ENCODE measurements at places on chromosomes 3 and 15.

DNA sequence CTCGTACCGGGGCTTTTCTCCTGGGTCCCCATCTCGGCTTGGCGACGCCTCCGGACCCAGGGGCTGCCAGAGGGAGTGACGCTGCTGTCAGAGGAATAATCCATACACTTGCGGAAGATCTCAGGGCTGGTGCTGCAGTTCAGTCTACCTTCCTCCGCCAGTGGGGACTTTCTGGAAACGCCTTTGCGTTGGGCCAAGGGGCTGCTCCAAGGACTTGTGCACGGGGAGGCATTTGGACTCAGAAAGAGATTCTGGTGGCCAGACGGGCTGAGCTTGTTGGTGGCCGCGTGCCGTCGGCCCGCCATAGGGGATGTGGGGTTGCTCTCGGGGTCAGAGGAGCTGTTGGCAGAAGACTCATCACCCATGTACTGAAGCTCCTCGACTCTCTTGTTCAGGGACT is 21.8 kb downstream of the LARP6 start:
- DNase-seq: no peak

DNA sequence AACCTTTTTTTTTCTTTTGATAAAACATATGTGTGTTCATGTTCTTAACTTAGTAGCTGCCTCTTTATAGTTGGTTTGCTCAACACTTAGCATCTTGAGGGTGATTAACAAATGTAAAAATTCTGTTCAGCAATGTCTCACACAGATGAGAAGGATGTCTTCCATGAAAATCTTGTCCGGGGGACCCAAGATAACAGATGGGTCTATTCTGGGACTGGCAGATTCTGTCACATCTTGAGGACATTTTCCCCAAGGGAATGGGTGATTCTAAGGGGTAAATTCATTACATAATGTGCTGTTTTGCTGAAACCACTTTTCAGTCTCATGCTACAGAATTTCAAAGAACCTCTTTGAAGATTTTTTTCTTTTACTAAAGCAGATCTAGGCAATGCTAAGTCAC is 342.2 kb downstream of the IGSF11 start:
- no peak for DNase-seq

- no peak for DNase-seq
Observed at GRCh38 chr3:142878649-142879300, 10.1 kb downstream of the PCOLCE2 start.

GRCh38 chr15:42035435-42035761 is 14.6 kb upstream of the PLA2G4E start:
- DNase-seq: no peak

DNA sequence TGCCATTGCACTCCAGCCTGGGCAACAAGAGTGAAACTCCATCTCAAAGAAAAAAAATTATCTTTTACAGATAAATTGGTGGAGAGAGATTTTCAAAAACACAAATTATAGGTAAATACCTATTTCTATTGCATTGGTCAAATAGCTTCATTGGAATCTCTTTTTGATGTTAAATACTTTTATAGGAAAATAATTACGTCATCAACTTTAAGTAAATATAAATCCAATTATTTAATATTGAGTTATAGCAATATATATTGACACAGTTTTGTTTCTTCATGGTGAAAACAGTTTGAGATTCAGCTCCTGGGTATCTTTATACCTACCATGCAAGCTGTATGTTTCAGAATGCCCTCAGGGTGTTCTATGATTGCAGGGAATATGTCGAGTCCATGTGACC is 172.1 kb downstream of the TP63 start:
- DNase-seq: no peak

GRCh38 chr15:52151353-52151752 is 38.8 kb upstream of the BCL2L10 start:
- no peak for DNase-seq

DNA sequence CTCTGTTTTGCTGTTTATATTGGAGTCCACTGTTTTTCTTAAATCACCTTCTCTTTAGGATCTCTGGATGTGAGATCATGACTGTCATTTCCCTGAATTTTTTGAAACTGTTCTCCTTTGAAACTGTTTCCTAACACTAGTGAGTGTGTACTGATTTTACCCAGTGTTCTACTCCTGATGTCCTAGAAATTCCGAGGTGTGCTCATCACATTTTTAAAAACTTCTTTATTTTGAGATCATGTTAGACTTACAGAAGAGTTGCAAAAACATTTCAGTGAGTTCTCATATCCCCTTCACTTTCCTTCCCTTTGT is 292.6 kb downstream of the NFKBIZ start:
- DNase-seq: no peak

DNA sequence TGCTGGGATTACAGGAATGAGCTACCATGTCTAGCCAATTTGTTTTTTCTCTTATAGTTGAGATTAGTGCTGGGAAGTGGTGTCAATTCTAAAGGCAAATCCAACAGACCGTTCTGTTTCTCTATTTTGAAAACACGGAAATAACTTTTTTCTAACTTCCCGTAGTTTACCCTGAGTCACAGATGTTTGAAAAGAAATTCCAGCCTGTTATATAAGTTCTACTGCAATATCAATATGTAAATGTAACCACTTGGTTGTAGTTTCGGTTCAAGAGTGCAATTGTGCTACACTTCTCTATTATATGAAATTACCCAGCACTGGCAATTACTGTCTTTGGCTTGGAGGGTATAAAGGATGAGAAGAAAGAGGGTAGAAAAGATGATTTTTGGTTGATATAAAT is 22.3 kb upstream of the GNB4 start:
- no peak for DNase-seq

DNA sequence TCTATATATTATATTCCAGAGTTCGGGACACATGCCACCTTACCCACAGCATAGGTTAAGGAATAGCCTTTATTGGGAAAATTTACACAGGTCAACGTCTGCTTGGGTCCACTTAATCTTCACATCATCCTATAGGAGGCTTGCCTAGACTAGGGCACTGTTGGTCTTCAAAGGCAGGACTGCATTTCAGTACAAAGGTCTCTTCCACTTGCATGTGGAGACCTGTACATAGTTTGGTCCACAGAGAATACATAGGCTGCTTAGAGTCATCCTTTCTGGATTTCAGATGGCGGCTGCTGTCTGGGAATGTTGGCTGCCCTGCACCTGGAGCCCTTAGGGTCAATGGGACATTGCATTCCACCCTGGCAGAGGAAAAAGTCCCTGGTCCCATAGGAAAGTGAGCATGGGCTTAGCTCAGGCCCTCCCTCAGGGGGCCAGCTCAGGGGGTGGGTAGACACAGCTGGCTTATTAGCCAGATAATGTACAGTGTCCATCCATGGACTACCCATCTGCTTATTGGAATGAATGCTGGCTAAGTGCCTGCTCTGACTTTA is 75.3 kb upstream of the TGFBR2 start:
- DNase-seq: no peak

GRCh38 chr15:55194256-55194655 is 2.5 kb downstream of the RSL24D1 start:
- no peak for DNase-seq

GRCh38 chr3:128420289-128420688 is 46.4 kb downstream of the DNAJB8 start:
- DNase-seq: no peak

GRCh38 chr15:39704235-39704634 is 78.4 kb downstream of the FSIP1 start:
- DNase-seq: no peak

GRCh38 chr3:62453448-62453847 is 80.1 kb upstream of the FEZF2 start:
- DNase-seq: no peak

Measured in kidney (tissue), 22 donors.